ENCODE measurements at places on chromosomes 12 and 14.

GRCh38 chr12:44972746-44973421 lies 78.0 kb downstream of the DBX2 start:
- DNase-seq, result no peak

DNA sequence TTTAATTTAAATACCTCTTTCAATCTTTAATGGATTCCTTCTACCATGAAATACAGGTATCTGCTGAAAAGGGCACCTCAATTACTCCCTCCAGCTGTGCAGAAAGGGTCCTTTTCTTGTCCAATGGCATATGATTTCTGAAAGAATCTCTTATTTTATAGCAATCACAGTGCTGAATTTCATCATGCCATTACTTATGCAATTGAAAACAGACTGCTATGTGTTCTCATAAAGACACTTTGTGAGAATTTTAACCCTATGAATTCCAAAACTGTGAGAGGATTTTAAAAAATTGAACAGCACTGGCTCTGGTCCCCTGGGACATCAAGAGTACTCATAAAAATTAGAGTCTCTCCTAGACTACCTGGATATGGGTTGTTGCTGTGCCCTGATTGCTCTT lies 45.9 kb upstream of the CNOT2 start:
- no peak for DNase-seq

- DNase-seq, result no peak
These were observed 65.6 kb upstream of the PLEKHG3 start for GRCh38 chr14:64638625-64639024.

DNA sequence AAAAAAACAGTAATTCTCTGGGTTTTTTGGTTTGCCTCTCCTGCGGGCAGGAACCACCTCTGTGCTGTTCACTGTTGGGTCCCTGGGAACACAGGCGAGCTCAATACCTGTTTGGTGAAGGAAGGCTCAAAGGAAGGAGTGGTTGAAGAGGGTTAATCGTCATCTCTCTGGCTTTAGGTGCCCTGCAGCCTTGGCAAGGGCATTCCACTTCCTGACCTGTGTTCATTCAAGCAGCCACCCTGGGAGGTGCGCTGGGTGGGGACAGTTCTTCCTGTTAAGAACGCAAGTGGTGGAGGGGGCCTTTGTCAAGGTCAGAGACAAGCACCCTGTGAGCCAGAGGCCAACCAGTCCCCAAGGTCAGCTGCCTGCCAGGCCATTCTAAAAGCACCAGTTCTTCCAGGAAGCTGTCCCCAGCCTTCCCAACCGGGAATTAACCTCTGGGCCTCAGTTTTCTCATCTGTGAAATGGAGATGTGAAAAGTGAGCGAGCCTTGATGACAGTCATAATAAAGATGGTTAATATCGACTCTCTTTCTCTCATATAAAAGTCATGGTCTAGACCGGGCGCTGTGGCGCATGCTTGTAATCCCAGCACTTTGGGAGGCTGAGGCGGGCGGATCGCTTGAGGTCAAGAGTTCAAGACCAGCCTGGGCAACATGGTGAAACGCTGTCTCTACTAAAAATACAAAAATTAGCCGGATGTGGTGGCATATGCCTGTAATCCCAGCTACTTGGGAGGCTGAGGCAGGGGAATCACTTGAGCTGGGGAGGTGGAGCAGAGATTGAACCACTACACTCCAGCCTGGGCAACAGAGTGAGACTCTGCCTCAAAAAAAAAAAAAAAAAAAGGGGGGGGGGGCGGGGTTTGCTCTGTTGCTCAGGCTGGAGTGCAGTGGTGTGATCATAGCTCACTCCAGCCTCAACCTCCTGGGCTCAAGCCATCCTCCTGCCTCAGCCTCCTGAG lies 6.1 kb downstream of the RHOF start:
- no peak for DNase-seq

GRCh38 chr12:96395236-96395635 lies 5.0 kb downstream of the CDK17 start:
- DNase-seq, result no peak

DNA sequence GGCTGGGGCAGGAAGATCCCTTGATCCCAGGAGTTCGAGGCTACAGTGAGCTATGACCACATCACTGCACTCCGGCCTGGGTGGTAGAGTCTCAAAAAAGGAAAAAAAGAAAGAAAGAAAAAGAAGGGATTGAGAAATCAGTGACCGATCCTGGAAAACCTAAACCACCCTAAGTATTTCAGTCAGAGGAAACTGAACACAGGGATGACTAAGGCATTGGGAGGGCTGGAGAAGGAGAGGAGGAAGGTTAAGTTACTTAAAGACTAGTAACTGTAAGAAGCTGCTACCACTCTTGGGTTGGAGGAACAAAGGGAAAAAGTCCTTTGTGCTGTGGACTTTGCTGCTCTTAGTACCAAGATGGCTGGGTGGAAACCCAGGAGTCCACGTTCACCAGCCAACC lies 10.6 kb downstream of the HHIPL1 start:
- no peak for DNase-seq

- DNase-seq, result no peak
These were observed 65.1 kb downstream of the PPP1R36 start for GRCh38 chr14:64614805-64615391.

- no peak for DNase-seq
These were observed 89.6 kb upstream of the PTPRR start for GRCh38 chr12:71010143-71010479.

Data from SIG-M5 (cell line).